ENCODE measurements at places on chromosomes 1 and 21.

DNA sequence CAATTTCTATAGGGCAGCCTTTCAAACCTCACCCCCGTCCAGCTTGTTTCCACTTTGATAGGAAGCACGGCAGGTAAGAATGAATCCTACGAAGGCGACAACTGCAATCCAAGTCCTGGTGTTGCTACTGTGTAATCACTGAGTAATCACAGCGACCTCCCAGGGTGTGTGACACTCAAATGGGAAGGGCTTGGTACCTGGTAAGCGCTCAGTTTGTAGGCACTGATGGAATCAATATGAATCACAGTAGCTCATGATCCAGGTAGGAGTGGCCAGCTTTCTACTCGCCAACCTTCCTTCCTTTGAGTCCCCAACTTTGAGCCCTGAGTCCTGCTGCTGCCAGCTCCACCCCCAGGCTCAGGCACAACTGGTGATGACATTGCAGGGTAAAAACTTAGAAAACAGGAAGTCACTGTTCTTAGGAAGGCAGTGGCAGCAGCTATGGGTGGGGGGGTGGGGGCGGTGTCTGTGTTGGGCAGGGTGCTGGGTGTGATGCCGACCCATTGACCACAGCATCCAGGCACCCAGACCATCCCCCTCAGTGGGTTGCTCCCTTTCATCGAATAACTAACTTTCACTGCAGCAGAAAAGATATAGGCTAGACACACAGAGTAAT, 70.7 kb downstream of the CD247 start:
- DNase-seq, result peak; percentile 59

DNA sequence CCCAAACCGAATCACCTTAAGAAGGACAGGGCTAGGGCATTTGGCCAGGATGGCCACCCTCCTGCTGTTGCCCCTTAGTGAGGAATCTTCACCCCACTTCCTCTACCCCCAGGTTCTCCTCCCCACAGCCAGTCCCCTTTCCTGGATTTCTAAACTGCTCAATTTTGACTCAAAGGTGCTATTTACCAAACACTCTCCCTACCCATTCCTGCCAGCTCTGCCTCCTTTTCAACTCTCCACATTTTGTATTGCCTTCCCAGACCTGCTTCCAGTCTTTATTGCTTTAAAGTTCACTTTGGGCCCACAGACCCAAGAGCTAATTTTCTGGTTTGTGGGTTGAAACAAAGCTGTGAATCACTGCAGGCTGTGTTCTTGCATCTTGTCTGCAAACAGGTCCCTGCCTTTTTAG, 3.6 kb downstream of the BTG2 start:
- DNase-seq, result no peak

GRCh38 chr1:29425631-29426030, 189.3 kb downstream of the PTPRU start:
- no peak for DNase-seq

- no peak for DNase-seq
Observed at GRCh38 chr1:204293605-204294337, 66.0 kb downstream of the PLEKHA6 start.

DNA sequence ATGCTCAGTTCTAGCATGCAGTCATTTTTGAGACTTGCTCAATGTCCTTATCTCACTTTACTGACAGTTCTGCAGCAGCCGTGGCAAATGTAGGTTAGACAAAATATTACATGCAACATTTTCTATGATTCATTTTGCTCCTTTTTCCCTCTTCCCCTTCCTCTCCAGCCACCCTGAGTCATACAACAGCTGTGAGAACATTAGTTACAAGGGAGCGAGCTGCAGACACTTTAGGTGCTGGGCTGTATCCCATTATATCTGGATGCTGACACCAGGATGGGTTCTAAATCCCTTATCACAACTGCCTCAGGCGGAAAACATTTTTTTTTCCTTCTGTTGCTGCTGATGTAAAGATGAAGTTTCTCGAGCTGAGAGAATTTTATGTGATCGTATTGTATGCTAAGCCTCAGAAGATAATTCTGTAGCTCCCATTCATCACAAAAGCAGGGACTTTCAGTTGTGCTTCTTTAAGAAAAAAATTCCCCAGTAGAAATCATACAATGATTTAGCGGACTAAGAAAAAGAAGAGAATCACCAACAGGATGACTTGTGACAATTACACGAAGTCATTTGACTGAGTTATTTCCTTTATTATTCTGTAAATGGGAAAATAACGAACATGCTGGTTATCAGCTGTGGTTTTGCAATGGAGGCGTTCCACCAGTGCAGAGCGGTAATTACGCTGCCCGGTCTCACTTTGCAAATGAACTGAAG, 345.0 kb downstream of the DISC1 start:
- DNase-seq, result no peak

DNA sequence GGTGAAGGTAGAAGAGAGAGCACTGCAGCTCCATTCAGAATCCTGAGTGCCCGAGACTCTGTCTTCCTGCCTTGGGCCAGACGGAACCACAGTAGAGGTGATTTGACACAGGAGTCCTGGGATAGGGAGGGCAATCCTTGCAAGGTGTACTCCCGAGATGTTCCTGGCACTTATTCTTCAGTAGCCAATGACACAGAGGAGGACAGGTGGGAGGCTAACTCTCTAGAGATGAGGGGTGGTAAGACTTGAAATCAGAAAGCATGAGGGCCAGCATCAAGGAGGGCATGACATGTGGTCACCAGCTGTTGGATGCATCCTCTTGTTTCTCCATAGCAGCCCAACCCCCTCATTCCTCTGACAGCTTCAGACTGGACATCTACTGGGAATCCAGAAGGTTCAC, 56.3 kb downstream of the CSMD2 start:
- DNase-seq, result no peak

- DNase-seq, result no peak
Observed at GRCh38 chr1:66475940-66476339, 58.0 kb upstream of the SGIP1 start.

DNA sequence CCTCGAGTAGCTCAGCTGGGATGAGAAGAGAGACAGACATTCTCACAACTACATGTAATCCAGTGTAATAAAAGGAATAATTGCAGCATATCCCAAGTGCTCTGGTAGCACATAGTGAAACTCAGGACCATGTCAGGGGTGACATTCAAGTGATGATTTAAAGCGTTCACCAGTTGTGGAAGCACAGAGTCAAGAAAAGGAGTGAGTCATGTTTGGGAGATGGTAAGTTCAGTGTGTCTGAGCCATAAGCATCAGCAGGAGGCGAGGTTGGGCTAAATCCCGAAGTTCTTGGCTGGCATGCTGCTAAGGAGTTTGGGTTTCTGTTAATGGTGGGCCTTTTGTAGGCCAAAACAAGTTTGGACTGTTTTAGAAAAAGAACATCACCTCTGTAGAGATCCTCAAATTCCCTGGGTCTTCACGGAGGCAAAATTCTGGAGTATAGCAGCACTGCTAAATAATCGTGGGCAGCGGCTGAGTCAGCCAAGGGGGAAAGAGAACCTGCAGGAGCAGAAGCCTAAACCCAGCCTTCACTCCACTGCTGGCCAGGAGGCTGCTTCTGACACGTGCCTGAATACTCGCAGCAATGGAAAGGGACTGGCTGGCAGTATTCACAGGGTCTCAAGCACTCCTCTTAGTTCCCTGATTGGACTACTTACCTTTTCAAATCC, 7.2 kb upstream of the NHLH1 start:
- DNase-seq, result no peak

DNA sequence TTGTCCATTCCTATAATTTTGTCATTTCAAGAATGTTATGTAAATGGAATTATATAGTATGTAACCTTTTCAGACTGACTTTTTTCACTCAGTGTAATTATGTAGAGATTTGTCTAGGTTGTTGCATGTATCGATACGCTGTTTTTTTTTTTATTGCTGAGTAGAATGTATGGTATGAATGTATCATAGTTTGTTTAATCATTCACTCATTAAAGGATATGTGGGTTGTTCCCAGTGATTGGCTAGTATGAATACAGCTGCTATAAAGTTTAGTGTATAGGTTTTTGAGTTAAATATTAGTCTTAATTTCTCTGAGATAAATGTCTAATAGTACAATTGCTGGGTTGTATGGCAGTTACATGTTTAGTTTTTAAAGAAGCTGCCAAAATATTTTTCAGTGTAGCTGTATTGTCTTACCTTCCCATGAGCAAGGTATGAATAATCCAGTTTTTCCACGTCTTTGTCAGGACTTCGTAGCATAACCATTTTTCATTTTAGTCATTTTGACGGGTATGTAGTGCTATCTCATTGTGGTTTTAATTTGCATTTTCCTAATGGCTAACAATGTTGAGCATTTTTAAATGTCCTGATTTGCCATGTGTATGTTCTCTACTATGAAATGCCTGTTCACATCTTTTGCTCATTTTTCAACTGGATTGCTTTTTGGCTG, 22.4 kb downstream of the CASQ2 start:
- no peak for DNase-seq

DNA sequence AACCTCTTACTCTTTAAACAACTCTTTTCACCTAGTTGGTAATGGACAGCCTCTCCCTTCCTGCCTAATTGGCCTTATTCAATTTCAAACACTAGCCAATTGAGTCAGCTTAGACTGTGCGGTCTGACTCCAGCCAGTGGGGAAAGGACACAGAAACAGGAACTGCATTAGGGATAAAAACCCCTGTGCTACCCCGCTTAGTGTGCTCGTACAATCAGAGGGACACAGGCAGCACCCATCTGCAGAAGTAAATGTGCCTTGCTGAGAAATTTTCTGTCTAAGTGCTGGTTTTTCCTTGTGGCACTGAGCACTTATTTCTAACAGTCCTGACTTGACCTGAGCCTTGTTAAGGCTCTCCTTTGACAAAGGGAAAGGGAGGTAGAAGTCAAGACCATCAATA, 6.0 kb upstream of the CD2 start:
- no peak for DNase-seq

DNA sequence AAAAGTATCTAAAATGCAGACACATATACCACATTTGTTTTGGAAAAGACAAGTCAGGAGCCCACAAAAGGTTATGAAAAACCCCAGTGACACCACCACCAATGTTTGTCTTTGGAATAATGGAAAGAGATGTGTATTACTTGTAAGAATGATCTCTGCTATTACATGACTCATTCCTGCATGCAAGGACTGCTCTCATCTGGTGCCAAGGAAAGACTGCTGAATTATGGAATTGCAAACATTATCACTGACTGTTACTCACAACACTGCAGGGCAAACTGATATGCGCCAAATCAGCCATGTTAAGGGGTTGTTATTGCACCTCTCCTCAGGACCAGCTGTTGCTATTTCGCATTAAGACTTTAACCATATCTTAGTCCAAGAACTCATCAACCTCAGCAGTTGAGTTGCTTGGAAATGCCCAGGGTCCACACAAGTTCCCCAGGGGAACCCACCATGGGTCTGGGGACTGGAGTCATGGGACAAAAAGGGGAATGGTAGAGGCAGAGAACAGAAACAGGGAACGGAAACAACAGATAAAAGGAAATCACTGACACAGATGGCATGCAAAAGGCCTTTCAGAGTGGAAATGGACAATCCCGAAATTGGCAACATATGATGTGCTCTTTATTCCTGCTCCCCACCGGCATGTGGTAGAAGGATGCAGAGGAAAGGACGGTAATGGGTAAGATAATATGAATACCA, 34.4 kb downstream of the CAPZB start:
- DNase-seq, result no peak

GRCh38 chr1:210081494-210081893, 143.5 kb downstream of the SYT14 start:
- DNase-seq, result no peak

- no peak for DNase-seq
Observed at GRCh38 chr1:224769452-224770335, 153.6 kb downstream of the CNIH3 start.

DNA sequence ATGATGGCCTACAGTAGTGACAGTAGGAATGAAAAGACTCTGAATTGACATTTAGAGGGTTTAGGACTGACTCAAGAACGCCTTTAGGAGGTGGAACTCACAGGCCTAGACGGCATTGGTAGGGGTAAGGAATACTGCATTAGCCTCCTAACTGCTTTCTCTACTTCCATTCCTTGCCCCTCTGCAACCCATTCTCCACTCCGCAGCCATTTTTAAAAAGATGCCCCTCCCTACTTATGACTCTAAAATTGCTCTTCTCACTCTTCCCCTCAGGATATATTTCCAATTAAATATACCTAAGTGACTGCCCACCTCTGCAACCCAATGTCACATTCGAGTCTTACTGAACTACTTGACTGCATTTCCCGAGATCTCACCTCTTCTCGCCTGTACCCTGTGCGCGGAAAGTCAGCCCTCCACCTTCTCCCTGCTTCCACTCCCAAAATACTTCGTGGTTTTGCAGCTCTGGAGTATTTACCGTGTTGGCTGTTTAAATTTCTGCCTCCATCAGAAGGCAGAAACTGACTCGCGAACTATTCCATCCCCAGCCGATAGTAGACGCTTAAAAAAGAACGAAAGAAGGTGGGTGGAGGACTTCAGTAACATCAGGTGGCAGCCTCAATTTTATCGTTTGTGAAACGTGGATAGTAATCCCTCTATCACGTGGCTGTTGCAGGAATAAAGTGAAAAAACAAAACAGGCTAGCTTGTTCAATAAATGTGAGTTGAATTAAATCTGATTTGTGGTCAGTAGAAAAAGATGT, 1.1 kb upstream of the YBX1 start:
- no peak for DNase-seq
